ENCODE measurements at places on chromosomes 12 and 14.

- DNase-seq, result no peak
Observed at GRCh38 chr14:29054119-29054518, 287.5 kb downstream of the FOXG1 start.

GRCh38 chr12:43029971-43030370 lies 440.4 kb upstream of the PRICKLE1 start:
- DNase-seq, result peak; percentile 44

DNA sequence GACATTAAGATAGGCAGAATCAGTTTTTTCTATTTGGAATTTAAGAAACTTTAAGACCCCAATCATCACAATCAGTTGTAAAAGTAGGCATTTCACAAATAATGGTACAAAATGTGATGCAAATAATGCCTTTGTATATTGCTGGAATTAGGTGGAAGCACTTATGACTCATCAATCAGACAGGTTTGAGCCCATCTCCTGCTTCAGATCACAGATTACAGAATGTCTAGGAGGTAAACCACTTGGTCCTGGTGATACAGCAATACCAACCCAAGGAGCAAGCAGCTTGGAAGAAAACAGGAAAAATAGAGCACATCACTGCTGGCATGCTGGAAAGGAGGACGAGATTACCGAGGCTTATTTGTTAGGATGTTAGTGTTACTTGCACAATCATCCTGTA lies 57.6 kb downstream of the C12orf56 start:
- no peak for DNase-seq

DNA sequence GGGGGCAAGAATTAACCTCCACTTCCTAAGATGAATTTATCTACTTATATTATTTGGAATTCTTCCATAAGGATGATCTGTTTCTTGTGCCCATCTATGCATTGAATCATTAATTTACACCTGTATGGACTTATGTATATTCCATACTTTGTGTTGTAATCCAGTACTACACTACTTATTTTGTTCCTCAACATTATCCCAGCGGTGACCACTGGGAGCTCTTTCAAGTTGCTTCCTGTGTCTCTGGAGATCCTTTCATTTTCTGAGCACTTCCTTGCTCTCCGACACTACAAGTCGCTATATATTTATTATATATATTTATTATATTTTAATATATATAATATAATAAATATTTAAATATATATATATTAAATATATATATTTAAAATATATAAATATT lies 54.9 kb upstream of the SCN8A start:
- DNase-seq, result peak; percentile 14
